Stomach (tissue), 19 donors: ENCODE measurements at places on chromosomes 2 and 18. TPM values are rescaled to one million over a fixed set of nuclear protein-coding genes. Genes with fewer than 3 reads are reported as not detected.

ITGB6 gene
- total RNA-seq, result 2.3 TPM

CREG2 gene
- total RNA-seq, result not detected

ABCG5 gene
- 0.92 TPM for total RNA-seq

SUPT7L gene
- 27.8 TPM for total RNA-seq

CTAGE1 gene
- total RNA-seq, result not detected

UGT1A5 gene
- not detected for total RNA-seq

IL1A gene
- total RNA-seq, result not detected

TTR gene
- total RNA-seq, result not detected

COLEC12 gene
- 8.0 TPM for total RNA-seq

NT5DC4 gene
- not detected for total RNA-seq

IRS1 gene
- total RNA-seq, result 26.8 TPM

GPR155 gene
- total RNA-seq, result 0.87 TPM

ANKRD44 gene
- total RNA-seq, result 58.4 TPM

USP14 gene
- 22.2 TPM for total RNA-seq

CHRNG gene
- not detected for total RNA-seq

SPP2 gene
- total RNA-seq, result not detected

CYTIP gene
- total RNA-seq, result 17.4 TPM

COL4A4 gene
- total RNA-seq, result not detected

RAB17 gene
- total RNA-seq, result 16.3 TPM

COL3A1 gene
- total RNA-seq, result 450 TPM

APOB gene
- 0.72 TPM for total RNA-seq

OTX1 gene
- total RNA-seq, result not detected

SLC25A12 gene
- total RNA-seq, result 34.4 TPM

TNS1 gene
- total RNA-seq, result 174 TPM
